ENCODE measurements at places on chromosomes 5 and 9.

GRCh38 chr9:90251316-90251715, 391.3 kb downstream of the DIRAS2 start:
- DNase-seq = no peak

- DNase-seq = no peak
Measured at GRCh38 chr5:76683816-76684731, 31.9 kb upstream of the F2R start.

- DNase-seq = no peak
Measured at GRCh38 chr9:15219546-15219945, 87.5 kb downstream of the TTC39B start.

DNA sequence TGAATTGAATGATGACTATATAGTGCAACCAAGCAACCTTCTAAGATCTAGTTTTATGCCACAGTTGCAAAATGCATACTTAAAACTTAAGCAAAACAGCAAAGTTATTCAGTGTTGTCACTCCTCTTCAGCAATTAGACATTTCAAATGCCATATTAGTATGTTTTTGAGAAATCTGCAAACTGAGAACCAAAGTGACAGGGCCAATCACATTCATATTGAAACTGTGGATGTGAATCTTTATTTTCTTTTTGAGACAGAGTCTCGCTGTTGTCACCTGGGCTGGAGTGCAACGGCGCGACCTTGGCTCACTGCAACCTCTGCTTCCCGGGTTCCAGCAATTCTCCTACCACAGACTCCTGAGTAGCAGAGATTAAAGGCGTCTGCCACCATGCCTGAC, 249.2 kb upstream of the EFNA5 start:
- no peak for DNase-seq

GRCh38 chr5:51829230-51829629, 446.0 kb downstream of the ISL1 start:
- DNase-seq = no peak

- DNase-seq = no peak
Measured at GRCh38 chr9:110013064-110013463, 194.9 kb downstream of the C9orf152 start.

DNA sequence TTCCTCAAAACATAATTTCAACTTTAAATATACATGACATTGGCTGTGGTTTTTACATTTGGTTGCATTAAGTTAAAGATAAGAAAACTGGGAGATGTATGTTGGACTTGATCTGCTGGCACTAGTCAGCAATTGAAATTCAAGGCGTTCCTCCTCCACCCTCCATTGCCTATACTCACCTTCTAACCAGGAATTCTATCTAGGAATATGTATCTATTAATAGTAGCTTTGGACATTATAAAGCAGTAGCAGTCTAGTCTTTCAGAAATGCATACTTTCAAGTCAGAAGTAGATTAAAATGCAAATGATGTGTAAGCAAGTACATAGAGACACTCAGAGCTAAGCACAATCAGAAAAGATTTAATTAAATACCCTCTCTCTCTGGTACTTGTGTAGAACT, 24.9 kb downstream of the FER start:
- DNase-seq = no peak

GRCh38 chr9:13975611-13976290, 338.2 kb downstream of the NFIB start:
- DNase-seq = peak; percentile 43

- peak; percentile 81 for DNase-seq
Measured at GRCh38 chr9:130770679-130771442, 64.2 kb upstream of the ABL1 start.

- no peak for DNase-seq
Measured at GRCh38 chr5:92637960-92638359, 943.1 kb downstream of the NR2F1-AS1 start.

- no peak for DNase-seq
Measured at GRCh38 chr9:35406183-35406959, 83.5 kb upstream of the RUSC2 start.

- peak; percentile 57 for DNase-seq
Measured at GRCh38 chr9:84860249-84861115, 191.0 kb downstream of the NTRK2 start.

- DNase-seq = no peak
Measured at GRCh38 chr9:1014640-1015039, 35.5 kb upstream of the DMRT2 start.

- no peak for DNase-seq
Measured at GRCh38 chr5:151862811-151863472, 61.7 kb downstream of the GLRA1 start.

- DNase-seq = no peak
Measured at GRCh38 chr9:107946364-107947141, 457.0 kb upstream of the KLF4 start.

DNA sequence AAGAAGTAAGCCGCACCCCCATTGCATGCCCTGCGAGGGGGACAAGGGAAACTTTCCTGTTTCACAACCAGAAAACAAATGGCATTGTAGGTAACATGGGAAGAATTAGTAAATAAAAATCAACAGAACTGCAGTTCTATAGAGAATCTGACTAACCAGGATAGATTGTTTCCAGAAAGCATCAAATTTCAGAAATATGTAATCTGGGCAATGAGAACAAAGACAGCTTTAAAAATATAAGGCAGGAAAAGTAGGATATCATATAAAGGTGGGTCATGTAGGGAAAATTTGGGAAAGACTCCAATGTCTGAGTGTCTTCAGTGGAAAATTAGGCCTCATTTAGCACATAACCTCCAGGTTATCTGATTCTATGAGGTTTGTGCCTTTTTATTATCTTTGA, 58.3 kb upstream of the RANBP6 start:
- no peak for DNase-seq

- DNase-seq = peak; percentile 12
Measured at GRCh38 chr5:119897537-119898370, 268.4 kb downstream of the FAM170A start.

DNA sequence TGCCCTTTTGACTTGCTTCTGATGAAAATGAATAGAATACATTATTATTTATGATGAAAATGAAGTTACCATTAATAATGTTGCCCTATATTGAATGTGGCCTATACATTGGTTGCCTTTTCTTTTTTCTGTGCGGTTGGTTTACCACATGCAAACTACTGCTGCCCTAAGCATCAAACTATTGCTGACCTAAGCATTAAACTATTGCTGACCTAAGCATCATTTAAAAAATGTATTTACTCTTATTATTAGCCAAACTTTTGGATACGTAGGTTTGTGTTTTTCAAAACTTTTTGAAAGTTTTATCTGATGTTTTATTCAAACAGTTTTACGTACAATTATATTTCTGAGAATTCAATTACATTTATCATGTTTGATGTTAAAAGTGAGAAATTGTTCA, 76.0 kb upstream of the CDH10 start:
- no peak for DNase-seq

- peak; percentile 69 for DNase-seq
Measured at GRCh38 chr5:121967187-121967586, 5.4 kb downstream of the SRFBP1 start.

GRCh38 chr5:92371171-92371888, 988.2 kb upstream of the ARRDC3 start:
- no peak for DNase-seq

GRCh38 chr5:179668391-179668790, 12.4 kb downstream of the CBY3 start:
- peak; percentile 27 for DNase-seq

GRCh38 chr5:150163547-150164059, 3.0 kb upstream of the CDX1 start:
- DNase-seq = no peak

GRCh38 chr5:104189909-104190308, 627.3 kb upstream of the NUDT12 start:
- DNase-seq = peak; percentile 84

DNA sequence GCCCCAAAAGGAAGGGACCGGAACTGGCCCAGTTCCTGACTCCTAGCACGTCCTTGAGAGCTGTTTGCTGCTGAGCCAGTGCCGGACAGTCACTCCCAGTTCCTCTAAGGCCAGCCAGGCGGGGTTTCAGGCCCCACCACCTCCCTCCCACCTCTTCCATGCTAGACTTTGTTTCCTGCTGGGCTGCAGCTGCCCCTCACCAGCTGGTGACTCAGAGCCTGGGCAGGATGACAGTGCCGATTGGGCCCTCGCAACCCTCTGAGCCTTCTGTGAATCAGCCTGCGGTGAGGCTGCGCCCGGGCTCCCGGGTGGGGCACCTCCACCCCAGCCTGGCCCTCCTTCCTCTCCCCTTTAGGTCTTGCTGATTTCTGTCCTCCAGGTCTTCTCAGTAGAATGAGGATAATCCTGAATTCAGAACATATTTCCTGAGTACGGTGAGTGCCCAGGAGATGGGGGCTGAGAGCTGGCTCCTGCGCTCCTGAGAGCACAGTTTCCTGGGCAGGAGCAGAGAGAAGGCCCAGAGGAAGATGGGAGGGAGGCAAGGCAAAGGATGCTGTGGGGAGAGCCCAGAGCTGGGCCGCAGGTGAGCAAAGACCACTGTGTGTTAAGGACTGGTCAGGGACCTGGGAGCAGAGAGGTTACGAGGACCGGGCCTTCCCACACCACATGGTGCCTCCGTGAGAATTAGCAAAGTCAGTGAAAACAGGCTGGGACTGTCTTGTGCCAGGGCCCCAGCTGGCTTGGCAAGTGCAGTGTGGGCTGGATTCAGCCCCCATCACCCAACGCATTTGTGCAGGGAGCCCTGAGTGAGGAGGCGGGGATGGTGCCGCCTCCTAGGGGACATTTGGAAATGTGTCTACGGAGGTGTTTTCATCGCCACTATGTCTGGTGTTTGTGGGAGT, 32.9 kb upstream of the STXBP1 start:
- peak; percentile 98 for DNase-seq

DNA sequence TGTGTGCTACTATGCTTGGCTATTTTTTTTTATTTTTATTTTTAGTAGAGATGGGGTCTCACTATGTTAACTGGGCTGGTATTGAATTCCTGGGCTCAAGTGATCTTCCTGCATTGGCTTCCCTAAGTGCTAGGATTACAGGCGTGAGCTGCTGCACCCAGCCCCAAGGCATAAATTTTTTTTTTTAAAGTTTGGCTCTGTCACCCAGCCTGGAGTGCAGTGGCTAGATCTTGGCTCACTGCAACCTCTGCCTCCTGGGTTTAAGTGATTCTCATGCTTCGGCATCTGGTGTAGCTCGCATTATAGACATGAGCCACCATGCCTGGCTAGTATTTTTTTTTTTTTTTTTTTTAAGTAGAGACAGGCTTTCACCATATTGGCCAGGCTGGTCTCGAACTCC, 70.3 kb downstream of the RAB24 start:
- DNase-seq = no peak

GRCh38 chr9:97923529-97924108, 1.3 kb upstream of the TRMO start:
- DNase-seq = peak; percentile 85

GRCh38 chr9:137044502-137045177, 1.3 kb downstream of the NPDC1 start:
- no peak for DNase-seq

DNA sequence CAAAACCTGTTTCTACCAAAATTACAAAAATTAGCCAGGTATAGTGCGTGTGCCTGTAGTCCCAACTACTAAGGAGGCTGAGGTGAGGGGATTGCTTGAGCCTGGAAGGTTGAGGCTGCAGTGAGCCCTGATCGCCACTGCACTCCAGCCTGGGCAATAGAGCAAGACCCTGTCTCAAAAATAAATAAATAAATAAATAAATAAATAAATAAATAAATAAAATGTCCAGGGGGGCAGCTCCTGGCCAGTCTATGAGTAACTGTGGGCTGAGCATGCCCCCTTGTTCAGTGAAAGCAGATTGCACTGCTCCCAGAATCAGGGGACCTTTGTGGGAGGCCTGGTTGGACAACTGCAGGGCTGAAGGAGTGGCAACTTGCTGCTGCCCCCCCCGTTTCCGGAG, 62.7 kb downstream of the PDE6A start:
- DNase-seq = no peak

DNA sequence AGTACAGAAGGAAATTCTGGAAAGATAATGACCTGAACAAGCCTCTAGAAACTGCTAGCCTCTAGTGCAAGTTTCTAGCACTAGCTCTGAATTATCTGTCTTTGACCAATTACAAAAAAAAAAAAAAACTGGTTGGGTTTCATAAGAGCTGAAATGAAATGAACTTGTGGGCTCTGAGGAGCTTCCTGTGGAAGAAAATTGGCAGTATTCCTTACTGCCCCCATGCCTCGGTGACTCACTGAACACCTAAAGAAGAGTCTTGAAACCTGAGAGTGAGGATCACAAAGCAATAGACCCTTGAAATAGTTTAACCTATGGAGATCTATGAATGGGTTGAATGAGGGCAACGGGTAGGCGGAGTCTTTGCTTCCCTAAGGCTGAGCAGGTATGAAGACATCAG, 263.6 kb upstream of the RASA1 start:
- peak; percentile 60 for DNase-seq

GRCh38 chr5:109911731-109912130, 222.0 kb downstream of the MAN2A1 start:
- peak; percentile 67 for DNase-seq

- peak; percentile 47 for DNase-seq
Measured at GRCh38 chr9:10875752-10876151, 262.9 kb upstream of the PTPRD start.

GRCh38 chr9:135253305-135254004, 166.0 kb downstream of the OLFM1 start:
- no peak for DNase-seq

GRCh38 chr5:65707663-65708062, 14.2 kb downstream of the SGTB start:
- no peak for DNase-seq

DNA sequence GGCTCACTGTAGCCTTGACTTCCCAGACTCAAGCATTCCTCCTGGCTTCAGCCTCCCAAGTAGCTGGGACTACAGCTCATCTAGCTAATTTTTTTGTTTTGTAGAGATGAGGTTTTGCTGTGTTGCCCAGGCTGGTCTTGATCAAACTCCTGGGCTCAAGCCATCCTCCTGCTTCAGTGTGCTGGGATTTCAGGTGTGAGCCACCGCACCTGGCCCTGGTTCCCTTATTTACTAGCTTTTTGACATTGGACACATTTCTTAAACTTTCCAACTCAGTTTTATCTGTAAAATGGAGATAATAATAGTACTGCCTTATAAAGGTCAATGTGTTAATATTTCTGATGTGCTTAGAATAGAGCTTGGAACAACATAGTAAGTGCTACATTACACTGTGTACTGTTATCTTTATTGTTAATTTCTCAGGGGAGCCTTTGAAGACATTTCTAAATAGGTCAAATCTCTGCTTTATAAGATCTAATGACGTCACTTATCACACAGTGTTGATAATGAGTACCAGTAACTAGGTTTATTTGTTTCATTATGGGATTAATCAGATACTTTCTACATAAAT, 66.7 kb downstream of the KIAA1958 start:
- no peak for DNase-seq
